ENCODE measurements at places on chromosomes 11 and 22.

- no peak for DNase-seq
Measured at GRCh38 chr11:75413864-75414263, 14.5 kb downstream of the RPS3 start.

- DNase-seq, result no peak
Measured at GRCh38 chr22:27107386-27107785, 450.0 kb downstream of the MIAT start.

DNA sequence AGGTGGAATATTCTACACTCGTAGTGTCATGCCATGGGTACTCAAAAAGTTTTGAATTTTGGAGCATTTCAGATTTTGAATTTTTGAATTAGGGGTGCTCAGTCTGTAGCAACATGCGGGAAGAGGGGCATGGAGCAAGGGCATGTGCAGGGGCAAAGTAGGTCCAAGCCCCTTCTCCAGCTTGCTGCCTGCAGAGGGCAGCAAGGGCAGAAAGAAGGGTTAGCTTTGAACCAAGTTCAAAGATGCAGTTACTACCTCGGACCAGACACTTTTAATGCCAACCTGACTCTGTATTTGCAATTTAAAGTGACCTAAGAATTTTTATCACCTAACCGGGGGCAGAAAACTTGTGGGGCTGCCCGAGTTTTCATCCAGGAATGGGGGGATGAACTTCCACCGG lies 68.2 kb downstream of the CD82 start:
- DNase-seq, result no peak

DNA sequence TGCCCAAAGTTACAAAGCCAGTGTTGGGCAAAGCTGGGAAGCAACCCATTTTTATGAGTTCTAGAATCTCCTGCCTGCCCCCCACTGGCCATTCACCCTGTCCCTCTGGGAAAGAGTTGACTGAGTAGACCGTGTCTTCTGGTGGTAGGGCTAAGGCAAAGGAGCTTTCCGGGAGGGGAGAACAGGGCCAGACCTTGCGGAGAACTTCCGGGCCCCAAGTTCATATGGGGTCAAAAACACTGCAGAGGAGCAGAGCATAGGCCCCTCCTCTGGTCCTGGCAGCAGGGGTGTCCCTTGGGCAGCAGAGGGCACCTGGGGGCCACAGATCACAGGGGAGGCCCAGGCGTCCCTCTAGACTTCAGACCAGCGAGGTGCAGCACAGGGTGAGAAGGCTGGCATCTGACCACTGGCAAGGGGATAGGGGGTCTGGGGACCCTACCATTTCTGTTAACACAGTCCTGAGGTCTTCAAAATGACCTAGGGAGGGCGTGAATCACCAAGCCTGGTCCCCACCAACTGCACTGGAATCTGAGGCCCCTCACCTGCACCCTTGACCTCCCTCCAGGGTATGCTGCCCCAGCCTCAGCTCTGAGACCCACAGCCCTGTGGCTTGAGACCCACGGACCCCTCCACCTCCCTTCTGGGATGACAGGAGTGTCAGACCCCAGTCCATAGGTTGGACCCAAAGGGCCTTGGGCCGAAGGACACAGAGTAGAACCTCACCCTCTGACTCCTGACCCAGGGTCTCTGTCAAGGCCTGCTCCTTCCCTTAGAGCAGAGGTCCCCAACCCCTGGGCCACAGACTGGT lies 1.3 kb upstream of the ARAP1 start:
- DNase-seq, result no peak

GRCh38 chr22:26656891-26657851 lies at the start of gene MIAT:
Gene MIAT (plus strand): TSS chr22:26657588.
- no peak for DNase-seq

DNA sequence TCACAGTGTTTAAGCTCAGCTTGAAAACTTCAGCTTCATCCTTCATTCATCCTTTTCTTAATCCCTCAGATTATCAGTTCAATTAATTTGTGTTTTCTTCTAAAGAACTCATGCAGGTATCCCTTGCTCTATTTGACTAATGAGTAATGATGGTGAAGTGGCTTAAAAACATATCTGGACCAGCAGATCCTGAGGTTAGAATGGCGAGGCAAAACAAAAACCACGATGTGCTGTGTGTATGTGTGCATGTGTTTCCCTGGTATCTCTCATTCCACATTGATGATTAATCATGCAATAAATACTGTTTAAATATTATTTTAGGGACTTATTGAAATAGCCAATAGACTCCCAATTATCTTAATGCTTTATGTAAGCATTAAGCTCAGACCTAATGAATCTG lies 437.0 kb downstream of the DYNC2H1 start:
- DNase-seq, result no peak

- no peak for DNase-seq
Measured at GRCh38 chr22:34105461-34106062, 185.3 kb upstream of the LARGE1 start.

DNA sequence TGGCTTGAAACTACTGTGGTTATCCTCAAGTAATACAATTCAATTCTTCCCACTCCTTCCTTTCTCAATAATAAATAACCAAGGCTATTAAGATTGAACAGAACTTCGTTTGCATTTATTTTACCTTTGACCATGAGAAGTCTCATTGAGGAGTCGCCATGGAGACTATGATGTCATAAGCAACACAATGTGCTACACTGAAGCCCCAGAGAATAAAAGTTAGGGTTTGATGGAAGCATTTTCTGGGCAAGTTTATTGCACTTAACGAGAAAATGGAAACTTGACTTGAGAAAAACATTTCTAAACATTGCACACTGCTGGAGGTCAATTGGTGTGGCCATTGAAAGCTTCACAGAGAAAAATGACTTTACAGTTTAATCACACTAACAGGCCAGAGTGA lies 121.5 kb downstream of the FAM76B start:
- DNase-seq, result no peak

- DNase-seq, result no peak
Measured at GRCh38 chr11:77806415-77806814, 14.1 kb downstream of the RSF1 start.

GRCh38 chr22:38704654-38705234 lies 1.0 kb upstream of the GTPBP1 start:
- no peak for DNase-seq

DNA sequence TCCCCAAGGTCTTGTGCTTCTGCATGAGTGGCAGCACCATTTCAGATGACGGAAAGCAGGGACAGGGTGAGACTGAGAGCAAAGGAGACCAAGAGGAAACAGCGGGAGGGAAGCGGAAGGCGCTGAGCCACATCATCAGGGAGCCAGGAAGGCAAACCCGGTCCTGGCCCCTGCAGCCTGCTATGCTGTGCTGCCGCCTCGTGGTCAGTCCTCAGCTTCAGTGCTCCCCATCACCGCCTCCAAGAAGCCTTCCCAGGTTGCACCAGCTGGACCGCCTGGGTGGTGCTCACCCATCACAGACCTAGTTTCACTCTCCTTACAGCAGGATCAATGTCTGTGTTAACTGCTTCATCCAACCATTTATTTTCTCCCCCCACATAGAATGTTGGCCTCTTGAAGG lies 73.0 kb upstream of the PHF21B start:
- DNase-seq, result no peak

DNA sequence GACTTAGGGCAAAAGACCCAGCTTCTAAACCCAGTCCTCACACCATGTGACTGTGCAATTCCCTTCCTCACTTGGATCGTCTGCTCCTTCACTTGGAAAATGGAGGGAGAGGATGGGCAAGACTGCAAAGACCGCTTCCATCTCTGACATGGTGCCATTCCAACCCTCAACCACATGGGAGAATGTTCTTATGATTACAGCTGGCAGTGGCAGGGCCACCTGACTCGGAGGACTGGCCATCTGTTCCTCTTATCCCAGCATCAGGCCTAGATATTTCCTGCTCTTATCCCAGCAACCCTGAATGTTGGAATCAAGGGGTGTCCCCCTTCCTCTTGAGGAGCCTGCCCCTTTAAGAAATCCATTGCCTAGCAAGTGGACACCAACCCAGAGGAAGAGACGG lies 15.4 kb downstream of the DSCAML1 start:
- no peak for DNase-seq

- DNase-seq, result peak; percentile 94
Measured at GRCh38 chr11:111941963-111942362, 4.8 kb downstream of the DIXDC1 start.

GRCh38 chr11:34134765-34135164 lies 29.3 kb downstream of the NAT10 start:
- no peak for DNase-seq

DNA sequence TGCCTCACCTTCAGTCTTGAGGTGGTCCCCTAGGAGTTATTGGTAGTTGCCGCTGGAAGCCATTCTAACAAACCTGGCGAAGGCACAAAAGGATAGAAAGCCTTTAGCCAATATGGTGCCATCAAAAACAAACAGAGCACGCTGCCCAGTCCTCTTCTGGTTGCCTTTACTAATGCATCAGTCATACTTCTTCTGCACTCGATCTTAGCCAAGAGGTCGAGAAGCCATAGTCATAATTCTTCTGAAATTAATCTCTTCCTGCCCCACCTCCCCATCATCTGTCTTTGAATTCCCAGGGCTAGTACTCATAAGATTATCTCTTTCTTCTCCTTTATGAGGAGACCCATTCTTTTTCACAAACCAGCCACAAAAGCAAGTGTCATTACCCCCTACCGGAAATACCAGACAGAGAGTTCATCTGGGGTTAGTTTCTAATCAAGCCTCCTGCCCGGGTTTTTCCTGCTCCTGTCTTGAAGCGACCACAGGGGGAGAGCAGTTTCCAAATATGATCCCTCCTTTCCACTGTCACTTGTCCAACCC lies 21.4 kb upstream of the EHF start:
- DNase-seq, result no peak

DNA sequence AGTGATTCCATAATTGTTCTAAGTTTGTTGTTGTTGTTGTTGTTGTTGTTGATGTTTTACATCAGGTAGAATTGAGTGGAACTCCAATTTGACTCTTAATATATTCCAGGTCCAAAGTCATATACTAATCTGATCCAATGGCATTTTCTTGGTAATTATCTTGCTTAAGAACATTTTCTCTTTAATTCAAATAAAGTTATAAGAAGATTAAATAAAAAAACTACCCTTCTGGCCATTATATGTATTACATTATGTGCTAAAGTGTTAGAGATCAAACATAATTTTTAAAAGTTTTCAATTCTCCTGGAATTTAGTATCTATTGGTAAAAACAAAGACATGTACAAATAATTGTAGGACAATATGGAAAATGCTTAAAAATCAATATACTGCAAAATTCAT lies 775.4 kb downstream of the LUZP2 start:
- no peak for DNase-seq

- no peak for DNase-seq
Measured at GRCh38 chr11:46410021-46410420, 18.4 kb upstream of the CHRM4 start.

DNA sequence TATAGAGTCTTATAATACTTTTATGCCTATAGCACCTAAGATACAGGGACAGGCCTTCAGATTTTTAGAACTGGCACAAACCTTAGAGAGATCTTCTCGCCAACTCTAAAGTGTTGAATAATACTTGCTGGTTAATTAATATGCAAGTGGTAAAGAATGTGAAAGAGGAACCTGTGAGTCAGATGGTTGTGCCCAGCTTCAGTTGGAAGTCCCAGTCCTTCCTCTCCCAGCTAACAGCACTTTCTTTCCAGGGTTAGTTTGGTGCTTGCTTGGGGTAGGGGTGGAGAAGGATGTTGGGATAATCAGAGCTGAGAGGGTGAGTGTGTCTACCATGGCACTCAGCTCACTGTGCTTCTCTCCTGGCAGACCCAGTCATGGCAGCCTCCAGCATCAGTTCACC lies 4.9 kb upstream of the TMEM132A start:
- no peak for DNase-seq

DNA sequence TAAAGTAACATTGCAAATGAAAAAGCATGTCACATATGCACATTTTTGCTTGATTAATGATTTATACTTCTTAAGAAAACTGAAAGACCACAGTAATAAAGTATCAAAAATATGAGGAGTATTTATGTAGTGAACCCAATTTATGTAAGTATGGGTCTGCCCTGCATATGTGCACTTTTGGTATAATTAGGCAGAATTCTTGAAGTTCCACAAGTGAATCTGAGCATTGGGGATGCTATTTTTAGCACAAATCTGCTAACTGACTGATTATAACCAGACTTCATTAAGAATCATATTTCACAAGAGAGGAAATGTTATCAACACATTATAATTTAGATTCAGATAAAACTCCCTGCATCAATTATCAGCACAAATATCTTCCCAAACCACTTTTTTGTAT lies 407.1 kb upstream of the LRRC4C start:
- no peak for DNase-seq

- no peak for DNase-seq
Measured at GRCh38 chr11:43556612-43557375, 123.7 kb upstream of the HSD17B12 start.

DNA sequence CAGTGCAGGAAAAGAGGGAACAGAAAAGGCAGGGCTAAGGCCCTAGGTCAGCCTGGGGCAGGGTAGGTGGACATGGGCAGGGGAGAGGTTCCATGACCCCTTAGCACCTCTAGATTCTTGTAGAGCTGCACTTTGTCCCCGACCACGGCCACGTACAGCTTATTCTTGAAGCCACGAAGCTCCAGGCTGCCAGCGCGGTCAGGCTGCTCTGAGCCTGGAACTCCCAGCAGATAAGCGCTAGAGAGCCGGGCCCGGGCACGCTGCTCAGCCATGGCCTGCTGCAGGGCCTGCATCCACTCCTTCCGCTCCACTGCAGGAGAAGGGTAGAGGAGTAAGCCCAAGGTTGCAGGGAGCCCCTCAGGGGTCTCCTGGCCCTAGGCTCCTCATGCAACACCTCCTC lies 36.1 kb upstream of the PDE2A start:
- no peak for DNase-seq

GRCh38 chr22:44523981-44524759 lies 26.1 kb upstream of the RTL6 start:
- no peak for DNase-seq

- no peak for DNase-seq
Measured at GRCh38 chr11:61516675-61517572, 8.4 kb downstream of the LRRC10B start.

- no peak for DNase-seq
Measured at GRCh38 chr11:32400196-32400595, 35.1 kb downstream of the WT1 start.

DNA sequence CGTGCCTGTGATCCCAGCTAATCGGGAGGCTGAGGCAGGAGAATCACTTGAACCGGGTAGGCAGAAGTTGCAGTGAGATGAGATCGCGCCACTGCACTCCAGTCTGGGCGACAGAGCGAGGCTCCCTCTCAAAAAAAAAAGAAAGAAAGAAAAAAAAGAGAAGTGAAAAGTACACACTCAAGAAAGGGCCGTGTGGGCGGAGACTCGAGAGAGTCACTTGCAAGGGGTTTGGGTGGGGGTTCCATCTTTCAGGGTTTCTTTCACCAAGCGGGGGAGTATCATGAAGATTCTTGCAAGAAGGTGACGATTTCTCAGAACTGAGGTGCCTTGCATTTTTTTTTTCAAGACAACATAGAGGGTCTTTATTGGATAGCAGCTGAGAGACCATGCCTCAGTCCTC lies 4.0 kb upstream of the IFITM5 start:
- DNase-seq, result no peak

- no peak for DNase-seq
Measured at GRCh38 chr11:64652586-64653387, 61.8 kb downstream of the SLC22A12 start.

All from cerebellar nuclear complex (tissue), 1 donor.